A549 (cell line): ENCODE measurements at places on chromosomes 3 and 15. TPM values are rescaled to one million over a fixed set of nuclear protein-coding genes. Genes with fewer than 3 reads are reported as not detected.
A peak's percentile ranks its signal among the peaks of the same experiment; 100 is the strongest.

GRCh38 chr3:18046131-18046915 is 303.9 kb upstream of the TBC1D5 start:
- no peak for DNase-seq

DNA sequence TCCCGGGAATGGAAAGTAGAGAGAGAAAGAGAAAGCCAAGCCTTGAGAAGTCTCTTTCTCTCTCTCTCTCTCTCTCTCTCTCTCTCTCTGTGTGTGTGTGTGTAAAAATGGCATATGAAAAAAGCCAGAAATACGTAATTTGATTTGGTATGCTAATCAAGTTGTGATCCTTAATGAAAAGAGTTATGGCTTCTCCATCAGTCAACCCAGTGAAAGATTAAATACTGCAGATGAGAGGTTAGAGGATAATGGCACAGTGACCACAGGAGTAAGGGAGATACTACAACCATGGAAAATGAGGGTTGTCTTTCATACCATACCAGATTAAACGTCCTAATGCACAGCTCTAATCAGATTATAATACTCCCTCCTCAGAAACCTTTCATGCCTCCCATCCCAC is 193.5 kb upstream of the SOX2 start:
- no peak for DNase-seq

DNA sequence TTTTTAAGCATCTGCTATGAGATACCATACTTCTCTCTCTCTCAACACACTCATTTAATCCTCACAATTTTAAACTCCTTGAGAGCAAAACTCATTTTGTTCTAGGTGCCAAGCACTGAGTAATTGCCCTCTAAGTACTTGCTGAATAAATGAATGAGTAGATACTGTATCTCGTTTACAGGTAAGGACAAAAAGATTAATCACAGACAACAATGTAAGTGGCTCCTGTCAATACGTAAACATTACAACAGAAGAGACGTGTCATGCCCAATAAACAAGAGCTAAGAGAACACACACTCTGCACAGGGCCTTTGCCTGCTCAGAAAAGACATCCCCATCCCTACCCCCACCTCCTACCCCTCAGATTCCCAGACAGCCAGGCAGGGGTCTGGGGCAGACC is 59.8 kb downstream of the CHSY1 start:
- DNase-seq, result no peak

DNA sequence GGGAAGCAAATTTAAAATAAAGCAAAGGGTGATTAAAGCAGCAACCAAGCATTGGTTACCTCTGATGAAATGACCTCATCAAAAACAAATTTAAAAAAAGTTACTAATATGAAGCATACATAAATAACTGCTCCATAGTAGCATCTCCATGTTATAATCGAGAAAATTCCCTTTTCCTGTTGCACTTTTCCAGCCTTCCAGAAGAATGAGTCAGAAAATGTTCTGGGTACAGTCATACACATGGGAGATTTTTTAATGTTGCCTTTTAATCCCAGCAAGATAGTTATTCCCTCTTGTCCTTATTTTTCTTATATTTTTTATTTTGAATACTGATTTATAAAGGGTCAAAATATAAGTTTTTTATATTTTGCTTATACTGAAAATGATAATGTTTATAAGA is 2.6 kb upstream of the TMCO5A start:
- no peak for DNase-seq

GRCh38 chr3:133572158-133573053 is 1.1 kb upstream of the CDV3 start:
- DNase-seq, result peak; percentile 32

DNA sequence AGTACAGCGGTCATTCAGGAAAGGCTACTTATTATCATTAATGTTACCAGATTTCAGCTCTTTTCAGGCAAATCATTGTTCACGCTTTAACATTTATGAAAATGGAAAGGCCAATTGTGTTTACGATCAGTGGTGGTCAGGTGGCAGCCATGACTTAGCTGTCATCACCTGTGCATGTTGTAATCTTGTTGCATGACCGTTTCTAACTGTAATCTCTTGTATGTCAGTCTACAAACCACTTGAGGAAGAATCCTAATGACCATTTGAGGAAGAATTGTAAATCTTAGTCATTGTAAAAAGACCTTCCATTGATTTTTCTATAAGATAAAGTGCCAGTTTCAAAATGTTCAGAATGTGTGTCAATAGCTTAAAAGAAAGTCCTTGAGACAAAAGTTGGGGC is 100.4 kb downstream of the SERPINI1 start:
- DNase-seq, result no peak

DNA sequence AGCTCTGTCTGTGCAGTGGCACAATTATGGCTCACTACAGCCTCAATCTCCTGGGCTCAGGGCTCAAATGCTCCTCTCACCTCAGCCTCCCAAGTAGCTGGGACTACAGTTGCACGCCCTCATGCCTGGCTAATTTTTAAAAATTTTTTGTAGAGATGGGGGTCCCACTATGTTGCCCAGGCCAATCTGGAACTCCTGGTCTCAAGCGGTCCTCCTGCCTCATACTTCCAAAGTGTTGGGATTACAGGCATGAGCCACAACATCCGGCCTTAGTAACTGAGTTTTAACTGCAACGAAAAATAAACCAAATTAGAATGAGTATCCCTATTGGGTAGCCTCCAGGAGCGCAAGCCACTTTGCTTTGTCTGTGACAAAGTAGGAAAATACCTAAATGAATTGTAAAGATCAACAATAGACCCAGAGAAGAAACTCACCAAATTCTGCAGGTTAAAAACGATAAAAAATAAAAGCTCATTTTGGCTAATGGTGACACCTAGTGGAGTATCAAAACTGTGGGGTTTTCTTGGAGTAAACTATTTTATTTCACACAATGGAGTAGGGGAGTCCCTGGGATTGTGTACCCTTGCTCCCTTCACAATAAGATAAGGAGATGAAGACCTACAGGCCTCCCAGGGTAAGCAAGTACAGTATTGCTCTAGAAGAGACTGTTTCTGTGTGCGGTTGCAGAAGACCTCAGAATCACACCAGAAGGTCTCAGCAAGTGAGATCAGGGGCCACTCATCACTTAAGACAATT is 21.0 kb upstream of the CA12 start:
- DNase-seq, result peak; percentile 55

DNA sequence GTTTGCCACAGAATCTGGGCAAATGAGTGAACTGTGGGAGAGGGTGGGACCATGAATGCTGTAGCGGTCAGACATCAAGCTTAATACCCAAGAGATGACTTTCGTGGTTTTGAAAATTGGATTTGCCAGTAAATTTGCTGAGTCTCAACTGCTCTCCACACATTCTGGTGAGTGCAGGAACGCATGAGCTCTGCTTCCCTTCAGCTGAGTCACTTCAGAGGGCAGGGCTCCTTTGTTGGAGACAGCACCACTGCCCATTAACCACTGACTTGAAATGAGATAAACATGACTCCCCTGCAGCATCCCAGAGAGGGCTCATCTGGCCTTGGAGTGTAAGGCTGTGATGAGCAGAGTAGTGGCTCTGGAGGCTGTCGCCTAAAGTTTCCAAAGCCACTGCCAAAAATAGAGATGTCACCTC is 22.6 kb downstream of the RARRES1 start:
- peak; percentile 54 for DNase-seq

DNA sequence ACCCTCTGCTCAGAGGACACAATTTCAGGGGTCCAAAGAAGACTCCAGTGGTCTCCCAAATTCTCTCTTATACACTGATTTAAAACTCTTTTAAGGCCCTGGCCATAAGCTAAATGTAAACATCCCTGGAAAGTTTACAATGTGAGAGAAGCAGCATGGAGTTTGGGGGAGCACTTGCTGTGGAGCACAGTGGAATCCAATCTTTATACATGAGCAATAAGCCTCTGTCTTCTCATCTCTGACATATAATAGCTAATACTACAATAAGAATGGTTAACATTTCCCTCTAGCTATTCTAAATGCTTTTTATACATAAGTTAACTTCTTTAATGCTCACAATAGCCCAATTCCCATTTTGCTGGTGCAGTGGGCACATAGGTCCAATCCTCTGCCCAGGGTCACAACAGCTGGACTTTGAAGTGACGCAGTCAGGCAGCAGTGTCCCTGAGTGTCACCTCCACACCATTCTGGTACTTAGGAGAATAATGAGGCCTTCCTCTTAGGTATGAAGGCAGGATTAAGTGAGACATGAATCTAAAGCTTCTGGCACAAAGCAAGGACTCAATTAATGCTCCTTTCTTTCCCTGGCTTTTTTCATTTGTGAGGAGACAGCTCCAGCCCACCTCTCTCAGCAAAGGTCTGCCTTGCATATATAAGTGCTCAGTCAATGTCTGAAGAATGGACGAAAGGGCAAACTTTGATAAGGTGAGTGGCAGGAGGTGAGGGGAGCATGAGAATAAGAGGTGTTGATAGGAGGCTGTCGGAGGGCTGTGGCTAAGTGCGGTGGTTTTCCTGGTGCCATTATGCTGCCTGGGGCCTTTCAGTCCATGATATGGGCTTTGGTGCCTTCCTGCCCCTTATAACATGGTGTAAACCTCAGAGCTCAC is 26.3 kb downstream of the CCNL1 start:
- no peak for DNase-seq

DNA sequence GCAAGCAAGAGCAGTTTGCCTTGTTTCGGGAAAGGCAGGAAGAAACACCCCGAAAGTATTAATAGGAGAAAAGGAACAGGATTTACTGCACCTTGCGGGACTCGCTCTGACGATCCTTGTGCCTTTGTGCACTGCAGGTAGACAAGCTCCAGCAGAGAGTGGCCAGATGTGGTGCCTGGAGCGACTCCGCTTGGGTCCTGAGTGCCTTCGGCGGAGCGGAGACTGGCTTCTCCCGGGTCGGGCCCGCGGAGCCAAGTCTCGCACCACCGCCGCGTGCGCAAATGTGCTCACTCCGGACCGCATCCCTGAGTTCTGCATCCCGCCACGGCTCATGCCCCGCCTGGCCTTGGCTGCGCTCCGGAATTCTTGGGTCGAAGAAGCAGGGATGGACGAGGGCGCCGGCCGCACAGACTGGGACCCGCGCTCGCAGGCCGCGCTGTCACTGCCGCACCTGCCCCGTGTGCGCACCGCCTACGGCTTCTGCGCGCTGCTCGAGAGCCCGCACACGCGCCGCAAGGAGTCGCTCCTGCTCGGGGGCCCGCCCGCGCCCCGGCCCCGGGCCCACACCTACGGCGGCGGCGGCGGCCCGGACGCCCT is 769 bp downstream of the C2CD4A start:
- peak; percentile 49 for DNase-seq

- no peak for DNase-seq
Measured at GRCh38 chr3:185517387-185518130, 18.7 kb upstream of the TMEM41A start.

DNA sequence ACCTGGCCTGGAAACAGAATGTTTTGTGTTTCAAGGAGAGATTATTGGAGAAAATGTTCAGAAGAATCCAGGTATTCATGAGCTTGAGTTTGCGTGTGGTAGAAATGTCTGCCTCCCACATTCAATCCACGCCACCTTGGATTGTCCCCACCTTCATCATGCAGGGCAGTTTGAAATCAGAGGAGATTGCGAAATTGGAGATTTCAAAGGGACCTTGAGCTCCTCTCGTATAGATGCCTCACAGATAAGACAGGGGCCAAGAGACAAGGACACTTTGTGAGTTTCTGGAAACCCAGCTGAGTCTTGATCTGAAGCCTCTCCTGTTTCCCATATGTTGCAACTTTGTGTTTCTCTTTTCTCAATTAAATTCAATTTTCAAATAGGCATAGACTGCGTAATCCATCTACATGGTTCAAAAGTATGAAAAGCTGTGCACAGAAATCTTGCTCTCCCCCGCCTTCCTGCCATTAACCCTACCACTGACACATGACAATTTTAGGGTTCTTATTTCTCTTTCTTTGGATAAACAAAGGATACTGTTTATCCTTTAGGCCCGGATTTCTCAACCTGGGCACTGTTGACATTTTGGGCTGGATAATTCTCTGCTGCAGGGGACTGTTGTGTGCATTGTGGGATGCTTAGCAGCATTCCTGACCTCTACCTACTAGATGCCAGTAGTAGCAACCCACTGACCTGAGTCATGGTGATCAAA is 53.8 kb downstream of the CMTM8 start:
- DNase-seq, result no peak

DNA sequence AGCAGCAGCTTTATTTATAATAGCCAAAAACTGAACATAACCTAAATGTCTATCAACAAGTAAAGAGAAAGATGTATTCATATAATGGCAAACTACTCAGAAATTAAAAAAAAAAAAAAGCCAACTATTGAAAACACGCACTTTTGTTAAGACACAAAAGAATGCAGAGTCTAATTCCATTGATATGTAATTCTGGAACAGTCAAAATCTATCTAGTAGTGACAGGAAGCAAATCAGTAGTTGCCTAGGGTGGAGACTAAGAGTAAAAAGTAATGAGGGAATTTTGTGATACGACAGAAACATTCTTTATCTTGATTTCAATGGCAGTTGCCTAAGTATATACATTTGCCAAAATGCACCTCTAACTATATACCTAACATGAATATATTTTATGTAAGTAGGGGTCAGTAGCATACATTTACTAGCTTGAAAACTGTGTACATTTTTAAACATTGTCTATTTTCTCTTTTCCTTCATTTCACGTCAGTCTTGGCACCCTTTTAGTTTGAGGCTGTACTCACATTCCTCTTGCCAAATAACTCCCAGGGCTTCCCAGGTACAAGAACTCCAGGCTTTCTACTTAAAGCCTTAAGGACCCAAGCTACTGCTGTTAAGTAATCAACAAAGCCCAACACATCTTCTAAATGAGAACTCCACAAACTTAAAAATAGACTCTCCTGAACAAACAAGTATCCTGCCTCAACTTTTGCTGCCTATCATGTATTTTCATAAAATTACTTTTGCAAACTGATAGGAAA is 54.7 kb downstream of the ADAM10 start:
- DNase-seq, result no peak

- no peak for DNase-seq
Measured at GRCh38 chr15:55823699-55824340, 80.9 kb upstream of the PRTG start.

- DNase-seq, result no peak
Measured at GRCh38 chr15:96421178-96421601, 90.7 kb downstream of the NR2F2 start.

The SMAD3 gene
- polyA plus RNA-seq, result 74.6 to 106 TPM (median 93.4 TPM) in 3 replicates

The LRRC34 gene
- polyA plus RNA-seq, result not detected in 3 replicates

The CCRL2 gene
- not detected in 3 replicates for polyA plus RNA-seq

The SYNM gene
- polyA plus RNA-seq, result 34.1 to 37.7 TPM (median 34.2 TPM) in 3 replicates

The ADCY5 gene
- polyA plus RNA-seq, result 0.38 to 0.57 TPM (median 0.46 TPM) in 3 replicates

The CHST2 gene
- 0.17 to 0.28 TPM (median 0.26 TPM) in 3 replicates for polyA plus RNA-seq

The AGBL1 gene
- not detected in 3 replicates for polyA plus RNA-seq

The FILIP1L gene
- polyA plus RNA-seq, result 0.19 to 0.45 TPM (median 0.22 TPM) in 3 replicates

The MESP2 gene
- polyA plus RNA-seq, result 0.50 to 0.57 TPM (median 0.53 TPM) in 3 replicates

The ANP32A gene
- 354 to 362 TPM (median 360 TPM) in 3 replicates for polyA plus RNA-seq

The TM6SF1 gene
- polyA plus RNA-seq, result 0.08 to 0.12 TPM in 2 of 3 replicates, not detected in the other
